Gastrocnemius medialis (tissue), 4 donors: ENCODE measurements at places on chromosomes 3 and 15.

DNA sequence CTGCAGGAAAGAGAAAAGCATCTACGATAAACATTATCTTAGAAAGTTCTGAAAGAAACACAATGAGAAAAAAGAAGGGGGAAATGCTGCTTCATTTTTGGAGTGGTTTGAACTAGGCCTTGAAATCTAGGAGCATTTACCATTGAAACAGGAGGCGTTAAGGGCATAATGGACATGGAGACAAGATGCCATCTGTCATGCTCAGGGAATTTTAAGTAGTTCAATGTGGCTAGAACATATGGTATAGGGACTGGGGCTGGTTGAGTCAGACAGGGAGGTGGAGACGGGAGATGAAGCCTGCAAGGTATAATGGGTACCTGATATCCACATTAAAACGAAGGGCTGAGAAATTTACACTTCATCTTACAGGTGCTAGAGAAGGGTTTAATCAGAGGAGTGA lies 10.4 kb upstream of the PLAAT1 start:
- no peak for DNase-seq

GRCh38 chr15:42727750-42728381 lies 9.1 kb downstream of the CDAN1 start:
- DNase-seq = no peak

GRCh38 chr3:32641356-32641755 lies 43.6 kb upstream of the CNOT10 start:
- no peak for DNase-seq

DNA sequence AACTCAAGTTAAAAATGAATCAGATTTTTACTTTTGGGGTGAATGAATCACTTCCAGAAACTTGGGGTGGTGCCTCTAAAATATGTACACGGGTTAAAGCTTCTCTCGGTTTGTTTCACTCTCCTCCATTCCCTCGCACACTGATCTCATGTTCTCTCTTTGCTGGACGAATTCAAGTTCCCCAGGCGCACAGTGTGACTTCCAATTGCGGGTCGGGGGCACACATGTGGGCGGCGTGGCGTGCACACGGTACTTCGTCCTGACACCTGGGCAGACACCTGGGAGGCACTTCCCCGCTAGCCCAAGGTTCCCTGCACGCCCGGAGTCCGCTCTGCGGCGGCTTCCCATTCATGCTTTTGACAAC lies 692 bp downstream of the SCAANT1 start:
- no peak for DNase-seq

DNA sequence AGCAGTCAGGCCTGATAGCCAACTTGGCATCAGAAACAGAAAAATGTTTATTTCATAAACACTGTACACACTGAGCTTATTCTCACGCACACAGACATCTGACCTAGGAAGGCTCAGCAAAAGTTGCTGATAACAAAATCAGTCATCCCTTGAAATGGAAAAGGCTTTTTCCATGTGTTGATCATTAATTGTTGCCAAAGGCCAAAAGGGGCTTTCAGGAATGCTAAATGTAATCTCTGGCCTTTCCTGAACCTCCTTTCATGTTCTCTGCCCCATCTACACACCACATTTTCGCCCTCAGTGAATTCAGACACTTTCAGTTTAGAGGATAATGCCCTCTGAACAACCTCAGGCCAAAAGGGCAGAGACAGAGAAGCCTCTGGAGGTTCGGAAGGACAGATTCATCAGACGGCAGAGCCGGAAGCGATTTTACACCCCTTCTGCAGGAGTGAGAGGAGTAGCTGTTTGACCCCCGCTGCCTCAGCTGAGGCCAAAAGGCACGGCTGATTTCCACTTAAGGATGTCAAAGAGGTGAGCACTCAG lies 14.5 kb downstream of the RTP4 start:
- DNase-seq = no peak

GRCh38 chr3:184737641-184738505 lies 26.0 kb upstream of the MAGEF1 start:
- DNase-seq = no peak

GRCh38 chr3:17032407-17033034 lies 147.8 kb downstream of the PLCL2 start:
- no peak for DNase-seq
